Activated CD8-positive, alpha-beta memory T cell treated with anti-CD3 and anti-CD28 coated beads, Interleukin-2, amount 50 U/mL, for 48 hours (primary cell): ENCODE measurements at places on chromosomes 4 and X.

DNA sequence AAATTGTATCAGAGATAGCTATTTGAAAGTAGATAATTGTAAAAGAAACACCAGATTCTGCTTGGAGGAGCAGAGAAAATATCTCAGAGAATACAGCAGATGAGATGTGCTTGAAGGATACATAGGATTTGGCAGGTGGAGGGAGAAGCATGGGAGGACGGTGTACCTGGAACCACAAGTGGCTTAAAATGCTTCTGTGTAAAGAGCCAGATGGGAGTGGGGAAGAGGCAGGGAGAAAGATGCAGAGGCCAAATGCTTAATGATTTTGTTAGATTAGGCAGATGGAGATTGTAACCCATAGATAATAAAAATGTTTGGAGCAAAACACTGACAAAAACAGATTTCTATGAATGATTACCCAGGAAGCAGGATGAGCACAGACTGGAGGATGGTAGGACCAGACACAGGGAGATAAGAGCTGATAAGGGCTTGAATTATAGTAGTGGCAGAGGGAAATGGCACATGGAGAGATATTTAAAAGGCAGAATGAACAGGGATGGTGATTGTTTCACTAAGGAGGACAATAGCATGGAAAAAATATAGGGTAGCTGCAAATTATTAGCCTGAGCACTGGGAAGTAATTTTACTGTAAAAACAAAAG lies 145.7 kb upstream of the TBC1D9 start:
- no peak for DNase-seq

DNA sequence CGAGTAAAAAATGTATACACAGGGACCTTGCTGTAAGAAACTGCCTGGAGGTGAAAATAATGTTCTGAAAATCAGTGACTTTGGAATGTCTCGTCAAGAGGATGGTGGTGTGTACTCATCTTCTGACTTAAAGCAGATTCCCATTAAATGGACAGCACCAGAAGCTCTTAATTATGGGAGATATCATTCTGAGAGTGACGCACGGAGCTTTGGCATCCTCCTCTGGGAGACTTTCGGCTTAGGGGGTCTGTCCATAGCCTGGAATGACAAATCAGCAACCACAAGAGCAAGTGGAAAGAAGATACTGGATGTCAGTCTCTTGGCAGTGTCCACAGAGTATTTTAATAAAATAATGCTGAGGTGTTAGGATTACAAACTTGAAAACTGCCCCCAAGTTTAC lies 129.4 kb downstream of the THOC2 start:
- DNase-seq = no peak

DNA sequence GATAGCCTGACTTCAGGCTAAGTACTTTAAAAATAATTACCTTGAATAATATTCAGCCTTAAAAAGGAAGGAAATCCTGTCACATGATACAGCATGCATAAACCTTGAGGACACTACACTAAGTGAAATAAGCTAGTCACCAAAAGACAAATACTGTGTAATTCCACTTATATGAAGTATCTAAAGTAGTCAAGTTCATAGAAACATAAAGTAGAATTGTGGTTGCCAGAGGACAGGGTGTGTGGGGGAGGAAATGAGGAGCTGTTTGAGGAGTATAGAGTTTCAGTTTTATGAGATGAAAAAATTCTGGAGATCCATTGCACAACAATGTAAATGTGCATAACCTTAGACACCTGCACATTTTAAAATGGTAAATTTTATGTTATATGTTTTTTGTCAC lies 5.6 kb upstream of the STPG2 start:
- no peak for DNase-seq

GRCh38 chr4:81353861-81354260 lies 117.8 kb downstream of the RASGEF1B start:
- DNase-seq = no peak

DNA sequence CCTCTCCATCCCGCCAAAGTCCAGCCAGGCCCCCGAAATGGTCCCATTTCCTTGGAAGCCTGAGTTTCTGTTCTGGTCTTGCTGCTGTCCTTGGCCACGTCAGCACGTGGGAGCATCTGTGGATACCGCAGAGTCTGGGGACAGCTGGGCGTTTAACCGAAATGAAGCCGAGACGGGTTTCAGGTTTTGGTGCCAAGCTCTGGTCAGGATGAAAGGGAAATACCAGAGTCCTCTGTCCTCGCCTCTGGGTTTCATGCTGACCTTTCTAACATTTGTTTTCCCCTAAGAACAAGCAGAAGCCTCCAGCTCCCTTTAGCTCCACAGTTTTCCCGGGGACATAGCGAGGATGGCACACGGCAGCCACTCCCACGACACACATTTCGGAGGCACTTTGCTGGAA lies 19.7 kb downstream of the SHOX start:
- DNase-seq = no peak
